ENCODE measurements at places on chromosomes 2 and 18.

- DNase-seq, result no peak
These were observed 179.1 kb downstream of the ETAA1 start for GRCh38 chr2:67576226-67576625.

GRCh38 chr2:108536133-108536780, 2.0 kb downstream of the LIMS1 start:
- DNase-seq, result no peak

DNA sequence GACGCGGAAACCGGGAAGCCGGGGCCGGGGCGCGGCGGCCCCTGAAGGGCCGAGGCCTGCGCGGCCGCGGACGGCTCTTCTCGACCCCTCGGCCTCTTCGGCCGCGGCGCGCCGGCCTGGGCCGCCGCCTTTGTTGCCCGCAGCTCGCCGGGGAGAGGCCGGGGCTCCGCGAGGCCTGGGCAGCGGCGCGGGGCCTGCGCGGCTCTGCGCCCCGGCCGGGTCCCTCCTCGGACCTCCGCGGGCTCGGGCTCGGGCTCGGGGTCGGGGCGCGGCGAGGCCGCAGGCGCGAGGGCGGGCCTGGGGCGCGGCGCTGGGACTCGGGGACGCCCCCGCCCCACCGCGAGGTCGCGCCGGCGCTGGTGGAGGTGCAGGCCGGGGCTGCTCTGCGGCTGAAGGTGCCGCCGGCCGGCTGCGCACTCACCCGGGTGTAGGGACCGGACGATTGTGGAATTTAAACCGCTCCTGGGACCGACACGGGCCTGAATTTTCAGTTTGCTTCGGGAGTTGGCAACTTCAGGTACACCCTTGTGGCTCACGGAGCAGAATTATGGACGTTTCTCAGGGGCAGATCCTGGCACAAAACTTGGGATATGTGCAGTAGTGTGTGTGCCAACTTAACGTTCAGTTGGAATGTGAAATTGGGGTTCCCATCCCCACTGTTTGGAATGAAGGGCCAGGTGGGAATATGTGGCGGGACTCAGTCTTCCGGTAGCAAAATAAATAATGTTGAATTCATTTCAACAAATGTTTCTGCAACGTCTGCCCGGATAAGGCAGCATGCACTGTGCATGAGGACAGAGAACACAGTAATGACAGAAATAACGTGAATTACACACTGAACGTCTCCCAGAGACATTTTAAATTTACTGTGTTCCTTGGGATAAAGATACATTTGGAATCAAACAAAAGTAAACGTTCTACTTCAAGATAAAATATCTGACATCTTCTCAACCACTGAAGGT, 787 bp downstream of the SOCS6 start:
- DNase-seq, result no peak

- DNase-seq, result peak; percentile 29
These were observed 52.3 kb downstream of the RAB10 start for GRCh38 chr2:26086155-26086637.

Data from stimulated activated CD4-positive, alpha-beta T cell treated with anti-CD3 and anti-CD28 coated beads, Interleukin-1b, Interleukin-23, amount 100 ng/mL, for 48 hours (primary cell).